Renal pelvis (tissue), 12 donors: ENCODE measurements at places on chromosomes 16 and 17.

DNA sequence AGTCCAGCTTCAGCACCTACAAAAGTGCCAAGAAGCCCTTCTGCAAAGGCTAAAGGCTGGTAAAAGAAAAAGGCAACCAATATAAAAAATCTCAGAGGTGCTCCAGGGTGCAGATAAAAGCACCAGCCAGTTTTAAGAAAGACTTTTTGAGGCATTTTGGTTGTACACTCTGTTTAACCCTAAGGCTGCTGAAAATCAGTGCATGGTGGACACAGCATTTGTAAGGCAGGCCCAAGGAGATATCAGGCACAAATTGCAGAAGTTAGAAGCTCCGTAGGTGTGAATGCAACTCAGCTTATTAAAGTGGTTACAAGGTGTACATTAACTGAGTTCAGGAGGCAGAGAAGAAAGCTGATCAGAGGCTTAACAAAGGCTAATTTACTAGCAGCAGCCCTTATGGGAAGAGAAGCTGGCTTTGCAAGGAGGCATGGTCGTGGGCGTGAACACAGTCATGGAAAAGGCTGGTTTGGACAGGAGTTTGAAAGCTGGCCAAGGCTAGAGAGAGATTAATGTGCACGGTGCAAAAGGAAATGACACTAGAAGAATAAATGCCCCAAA is 21.1 kb downstream of the ACSM1 start:
- no peak for DNase-seq

DNA sequence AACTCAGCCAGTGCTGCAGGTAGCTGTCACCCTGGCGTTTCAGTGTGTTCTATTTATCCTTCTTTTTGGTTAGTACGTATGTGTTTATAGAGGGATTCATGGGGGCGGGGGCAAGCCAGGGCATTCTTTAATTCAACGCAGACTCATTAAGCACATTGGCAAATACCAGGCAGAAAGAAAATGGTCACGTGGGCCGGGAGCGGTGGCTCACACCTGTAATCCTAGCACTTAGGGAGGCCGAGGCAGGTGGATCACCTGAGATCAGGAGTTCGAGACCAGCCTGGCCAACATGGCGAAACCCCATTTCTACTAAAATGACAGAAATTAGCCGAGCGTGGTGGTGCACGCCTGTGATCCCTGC is 69.1 kb downstream of the HAPSTR1 start:
- DNase-seq = no peak

DNA sequence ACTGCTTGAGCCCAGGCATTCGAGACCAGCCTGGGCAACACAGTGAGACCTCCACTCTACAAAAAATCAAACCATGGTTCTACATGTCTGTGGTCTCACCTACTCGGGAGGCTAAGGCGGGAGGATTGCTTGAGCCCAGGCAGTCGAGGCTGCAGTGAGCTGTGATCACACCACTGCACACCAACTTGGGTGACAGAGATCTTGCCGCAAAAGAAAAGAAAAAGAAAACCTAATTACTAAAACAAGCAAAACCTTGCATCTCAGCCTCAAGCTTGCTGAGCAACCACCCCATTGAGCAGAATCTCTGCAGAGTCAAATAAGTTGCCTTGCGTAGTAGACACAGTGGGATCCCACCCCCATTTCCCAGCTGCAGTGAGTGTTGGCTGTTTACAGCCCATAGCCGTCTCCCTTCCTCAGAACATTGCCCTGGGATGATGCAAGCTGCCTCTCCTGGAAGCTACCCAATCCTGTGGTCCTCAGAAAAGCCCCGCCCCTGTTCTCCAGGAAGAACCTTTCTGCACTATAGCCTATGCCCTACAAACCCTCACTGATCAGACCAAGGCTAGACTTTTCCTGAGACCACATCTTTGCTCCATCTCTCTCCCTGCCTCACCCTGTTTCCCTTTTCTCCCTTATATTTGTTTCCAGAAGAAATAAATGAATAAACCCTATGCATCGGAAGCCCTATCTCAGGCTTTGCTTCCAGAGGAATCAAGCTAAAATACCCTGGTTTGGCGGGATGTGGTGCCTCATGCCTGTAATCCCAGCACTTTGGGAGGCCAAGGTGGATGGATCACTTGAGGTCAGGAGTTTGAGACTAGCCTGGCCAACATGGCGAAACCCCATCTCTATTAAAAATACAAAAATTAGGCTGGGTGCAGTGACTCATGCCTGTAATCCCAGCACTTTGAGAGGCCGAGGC is 16.7 kb upstream of the ERN2 start:
- no peak for DNase-seq

DNA sequence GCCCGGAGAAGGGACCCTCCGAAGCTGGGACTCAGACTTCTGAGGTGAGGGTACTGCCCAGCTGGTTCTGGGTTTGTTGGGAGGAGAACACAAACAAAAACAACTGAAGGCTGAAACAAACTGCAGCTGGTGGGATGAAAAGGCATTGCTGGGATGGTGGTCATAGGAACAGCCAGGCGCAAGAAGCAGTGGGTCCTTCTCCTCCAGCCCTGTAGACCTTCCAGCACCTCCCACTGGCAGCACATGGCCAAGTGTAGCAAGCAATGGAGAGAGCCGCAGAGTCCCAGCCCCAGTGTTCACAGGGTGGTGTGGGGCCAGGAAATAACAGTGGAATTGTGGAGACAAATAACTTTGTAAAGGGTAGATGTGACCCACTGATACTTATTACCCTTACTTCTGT is 48.7 kb upstream of the FOXJ1 start:
- no peak for DNase-seq

DNA sequence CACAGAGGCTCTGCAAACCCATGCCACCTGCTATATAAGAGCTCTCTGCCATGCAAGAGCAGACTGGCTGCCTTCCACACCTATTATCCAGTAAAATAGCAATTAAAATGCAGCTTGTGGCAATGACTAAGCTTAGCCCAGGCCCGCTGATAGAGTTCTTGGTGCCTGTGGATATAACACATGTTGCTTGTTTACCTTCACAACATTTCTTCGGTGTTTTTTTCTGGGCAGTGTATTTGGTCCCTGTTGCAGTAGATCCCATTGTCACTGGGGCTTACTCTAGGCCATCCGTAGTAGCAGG is 63.5 kb downstream of the SPECC1 start:
- no peak for DNase-seq

GRCh38 chr16:88723507-88723887 is 17.2 kb downstream of the CTU2 start:
- no peak for DNase-seq

DNA sequence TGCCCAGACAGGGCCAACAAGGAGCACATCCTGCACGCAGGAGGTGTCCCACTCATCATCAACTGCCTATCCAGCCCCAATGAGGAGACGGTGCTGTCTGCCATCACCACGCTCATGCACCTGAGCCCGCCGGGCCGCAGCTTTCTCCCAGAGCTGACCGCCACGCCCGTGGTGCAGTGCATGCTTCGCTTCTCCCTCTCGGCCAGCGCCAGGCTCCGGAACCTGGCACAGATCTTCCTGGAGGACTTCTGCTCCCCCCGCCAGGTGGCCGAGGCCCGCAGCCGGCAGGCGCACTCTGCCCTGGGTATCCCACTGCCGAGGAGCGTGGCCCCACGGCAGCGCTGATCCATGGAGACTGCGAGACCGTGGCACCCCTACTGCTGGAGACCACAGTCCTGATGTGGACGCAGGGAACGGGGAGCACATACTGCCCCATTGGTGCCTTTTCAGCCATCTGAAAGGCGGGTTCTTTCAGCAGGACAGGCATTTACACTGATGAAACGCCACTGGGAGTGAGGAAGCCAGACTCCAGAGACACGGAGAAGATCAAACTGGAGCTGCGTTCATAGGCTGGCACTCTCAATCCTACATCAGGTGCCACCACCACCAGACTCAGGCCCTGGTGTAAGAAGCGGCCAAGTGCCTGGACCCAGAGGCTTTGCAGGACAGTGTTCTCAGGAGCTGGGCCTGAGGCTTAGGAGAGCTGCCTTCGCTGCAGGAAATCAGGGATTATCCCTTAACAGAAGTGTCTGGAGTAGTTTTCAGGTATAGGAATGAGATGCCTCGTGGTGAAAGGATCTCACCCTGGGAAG is 2.6 kb downstream of the NT5C start:
- DNase-seq = no peak

DNA sequence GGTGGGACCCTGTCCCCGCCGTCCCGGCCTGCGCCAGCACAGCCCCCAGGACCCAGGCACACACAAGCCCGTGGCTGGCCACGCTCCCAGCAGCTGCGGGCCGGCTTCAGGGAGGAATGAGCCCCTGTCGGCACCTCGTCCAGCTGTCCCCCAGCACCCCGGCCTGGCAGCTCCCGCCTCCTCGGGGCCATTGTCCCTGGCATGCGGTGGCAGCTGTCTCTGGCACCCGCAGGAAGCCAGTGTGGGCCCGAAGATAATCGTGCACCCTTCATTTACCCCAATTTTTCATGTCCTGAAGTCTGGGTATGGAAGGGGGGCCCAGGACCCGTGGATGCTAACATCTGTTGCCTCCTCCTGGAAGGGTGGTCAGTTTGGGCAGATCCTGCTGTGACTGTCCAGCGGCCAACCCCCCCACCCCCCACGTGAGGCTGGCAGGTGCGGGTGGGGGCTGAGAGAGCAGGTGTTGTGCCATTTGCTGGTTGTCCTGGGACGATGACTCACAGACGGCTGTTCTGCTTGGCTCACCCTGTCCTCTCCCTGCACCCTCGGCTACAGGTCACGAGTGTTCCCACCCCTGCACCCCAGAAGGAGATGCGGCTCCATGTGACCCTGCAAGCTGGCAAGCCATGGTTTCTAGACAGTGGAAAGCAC is 4.0 kb upstream of the LMF1 start:
- no peak for DNase-seq

- DNase-seq = peak; percentile 77
Observed at GRCh38 chr16:90046971-90047713, 27.9 kb upstream of the DBNDD1 start.

DNA sequence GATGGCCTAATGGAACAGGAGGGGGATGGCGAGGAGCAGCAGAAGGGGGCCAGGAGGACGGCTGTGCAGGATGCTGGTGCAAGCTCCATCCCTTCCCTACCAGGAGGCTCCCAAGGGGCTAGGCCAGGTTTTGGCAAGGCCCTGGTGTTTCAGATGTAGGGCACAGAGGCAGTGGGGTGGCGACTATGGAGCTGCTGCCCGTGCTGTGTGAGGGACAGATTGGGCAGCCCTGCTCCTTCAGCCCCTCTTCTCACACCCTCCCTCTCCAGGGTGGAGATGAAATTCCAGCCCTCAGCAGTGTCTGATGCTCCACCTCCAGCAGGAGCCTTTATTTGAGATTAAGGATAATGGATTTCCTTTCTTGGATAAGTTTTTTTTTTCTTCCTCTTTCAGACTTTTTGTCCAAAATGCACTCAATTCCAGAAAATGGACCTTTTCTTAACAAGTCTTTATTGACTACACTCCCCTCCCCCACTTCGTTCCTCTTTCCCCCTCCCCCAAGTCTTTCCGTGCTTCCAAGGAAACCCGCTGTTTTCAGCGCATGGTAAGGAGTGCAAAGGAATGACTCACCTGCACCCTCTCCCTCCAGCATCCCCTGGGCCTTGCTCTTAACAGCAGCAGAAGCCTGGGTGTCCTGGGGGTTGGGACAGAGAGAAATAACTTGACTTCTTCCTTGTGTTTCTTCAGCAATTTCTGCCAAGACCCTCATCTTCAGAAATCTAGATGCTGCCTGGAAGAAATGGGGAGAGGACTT is 95.2 kb downstream of the CCDC182 start:
- no peak for DNase-seq

GRCh38 chr17:39706921-39707337 is 7.1 kb downstream of the ERBB2 start:
- no peak for DNase-seq
